ENCODE measurements at places on chromosomes 2 and 18.

DNA sequence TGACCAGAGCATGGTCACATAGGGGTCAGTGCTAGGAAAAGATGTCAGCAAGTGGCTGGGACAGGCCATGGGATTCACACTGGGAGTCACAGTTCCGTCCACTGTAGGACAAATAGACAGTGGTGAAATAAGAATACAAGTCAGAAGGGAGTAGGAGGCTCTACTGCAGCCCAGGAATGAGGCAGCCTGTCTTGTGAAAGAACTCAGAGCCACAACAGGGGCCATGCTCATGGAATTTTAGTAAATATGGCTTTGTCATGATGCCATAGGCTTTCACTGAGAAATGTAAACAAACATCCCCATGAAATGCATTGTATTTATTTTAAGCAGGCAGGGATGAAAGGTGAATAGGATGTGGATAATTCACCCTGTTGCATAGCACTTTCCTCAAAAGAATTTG lies 504.3 kb downstream of the SOX11 start:
- DNase-seq: no peak

DNA sequence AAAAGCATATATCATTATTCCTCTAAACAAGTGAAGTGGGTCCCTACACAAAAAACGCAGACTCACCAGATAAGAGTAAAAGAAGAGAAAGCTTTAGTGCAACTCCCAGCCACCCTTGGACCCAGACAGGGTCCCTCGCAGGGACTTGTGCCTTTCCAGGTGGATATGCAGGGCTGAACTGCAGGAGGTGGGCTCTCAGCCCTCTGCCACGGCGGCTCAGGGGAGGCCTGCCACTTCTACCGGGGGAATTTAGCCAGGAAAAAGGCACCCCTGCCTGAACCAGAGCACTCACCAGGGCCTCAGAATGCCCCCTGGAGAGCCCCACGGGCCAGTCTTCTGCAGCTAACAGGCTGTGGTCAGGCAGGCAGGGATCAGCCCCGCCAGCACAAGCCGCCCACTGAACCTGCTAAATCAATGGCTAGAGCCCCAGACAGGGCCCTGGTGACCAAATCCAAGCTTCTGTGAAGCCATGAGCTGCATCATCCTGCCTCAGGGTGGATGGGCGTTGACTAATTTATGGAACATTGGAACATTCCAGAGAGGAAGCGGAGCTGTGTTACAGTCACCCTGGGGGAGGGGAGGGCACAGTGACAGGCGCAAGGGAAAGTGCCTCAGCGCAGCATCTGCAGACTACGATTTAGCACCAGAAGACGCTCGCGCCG lies 209.3 kb downstream of the EIPR1 start:
- DNase-seq: peak; percentile 68

GRCh38 chr18:59270689-59271257 lies 2.5 kb downstream of the RAX start:
- DNase-seq: no peak

DNA sequence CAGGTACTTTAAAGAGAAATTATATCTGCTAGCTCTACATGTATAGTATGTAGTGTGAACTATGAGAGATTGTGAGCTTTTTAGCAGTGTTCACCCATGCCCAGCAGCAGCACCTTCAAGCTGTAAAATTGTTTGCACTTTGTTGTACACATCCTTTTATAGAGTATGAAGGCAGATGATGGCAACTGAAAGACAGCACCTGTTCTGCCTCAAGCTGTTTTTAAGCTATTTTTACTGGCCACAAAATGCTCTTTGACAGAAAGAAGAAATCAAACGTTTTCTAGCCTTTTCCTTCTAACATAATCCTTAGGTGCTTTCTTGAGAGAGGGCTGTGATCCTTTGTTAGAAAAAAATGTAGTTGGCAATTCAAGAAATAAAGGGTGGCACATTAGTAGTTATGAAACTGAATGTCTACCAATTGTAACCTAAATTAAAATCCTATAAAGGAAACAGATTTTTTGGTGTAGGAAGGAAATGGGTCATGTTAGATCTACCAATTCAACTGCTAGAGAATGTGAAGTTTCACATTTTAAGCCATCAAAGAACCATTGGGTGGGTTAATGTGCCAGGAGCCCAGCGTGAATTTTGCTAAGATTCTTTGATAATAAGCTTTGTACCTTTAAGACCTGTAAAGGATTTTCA lies 59.5 kb downstream of the R3HDM1 start:
- DNase-seq: no peak

GRCh38 chr2:218257390-218257981 lies 3.3 kb upstream of the GPBAR1 start:
- no peak for DNase-seq

All from AG10803 (cell line).